ENCODE measurements at places on chromosomes 6 and 20.

GRCh38 chr20:57507477-57507876 lies 17.5 kb downstream of the CTCFL start:
- DNase-seq = no peak

DNA sequence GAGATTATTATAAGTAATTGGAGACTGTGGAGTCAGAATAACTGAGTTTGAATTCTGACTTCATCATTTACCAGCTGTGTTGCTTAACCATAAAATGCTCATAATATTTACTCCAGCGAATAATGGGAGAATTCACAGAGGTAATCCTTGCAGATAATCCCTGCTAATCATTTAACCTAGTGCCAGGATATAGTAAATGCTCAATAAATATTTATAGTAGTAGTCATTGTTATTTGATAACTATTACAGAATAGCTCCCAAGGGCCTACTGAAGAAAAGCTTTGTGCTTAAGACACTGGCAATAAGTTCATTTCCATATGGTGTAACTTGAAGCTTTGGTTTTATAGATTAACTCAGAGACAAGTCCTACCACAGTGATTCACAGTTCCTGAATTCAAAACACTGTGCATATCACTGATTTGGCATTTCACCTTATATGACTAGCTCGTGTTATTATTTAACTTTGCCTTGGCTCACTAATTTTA lies 208.8 kb upstream of the PLCB4 start:
- no peak for DNase-seq

DNA sequence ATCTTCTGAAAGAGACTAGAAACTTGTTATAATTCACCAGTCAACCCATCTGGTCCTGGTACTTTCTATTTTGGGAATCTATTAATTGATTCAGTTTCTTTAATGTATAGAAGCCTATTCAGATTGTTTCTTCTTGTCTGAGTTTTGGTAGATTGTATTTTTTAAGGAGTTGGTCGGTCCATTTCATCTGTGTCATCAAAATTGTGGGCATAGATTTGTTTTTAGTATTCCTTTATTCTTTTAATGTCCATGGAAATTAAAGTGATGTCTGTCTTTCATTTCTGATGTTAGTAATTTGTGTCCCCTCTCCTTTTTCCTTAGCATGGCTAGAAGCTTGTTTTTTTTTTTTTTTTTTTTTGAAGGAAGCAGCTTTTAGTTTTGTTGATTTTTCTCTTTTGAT lies 15.2 kb downstream of the STXBP5 start:
- DNase-seq = no peak

DNA sequence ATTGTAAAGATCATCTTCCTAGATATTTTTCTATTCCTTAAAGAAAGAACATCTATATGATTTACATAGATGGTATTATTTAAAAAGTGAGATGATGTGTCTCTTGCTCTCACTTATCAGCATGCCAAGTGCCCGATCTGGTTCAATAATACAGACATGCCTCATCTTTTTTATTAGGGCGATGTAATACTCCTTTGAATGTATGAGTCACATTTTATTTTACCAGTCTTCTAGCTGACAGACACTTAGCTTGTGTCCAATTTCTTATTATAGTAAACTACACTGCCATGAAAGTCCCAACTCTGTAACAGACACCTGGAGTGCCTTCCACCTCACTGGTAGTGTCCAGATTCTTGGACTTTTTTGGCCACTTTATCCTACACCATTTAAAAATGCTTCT lies 586.6 kb upstream of the BTBD3 start:
- DNase-seq = no peak

DNA sequence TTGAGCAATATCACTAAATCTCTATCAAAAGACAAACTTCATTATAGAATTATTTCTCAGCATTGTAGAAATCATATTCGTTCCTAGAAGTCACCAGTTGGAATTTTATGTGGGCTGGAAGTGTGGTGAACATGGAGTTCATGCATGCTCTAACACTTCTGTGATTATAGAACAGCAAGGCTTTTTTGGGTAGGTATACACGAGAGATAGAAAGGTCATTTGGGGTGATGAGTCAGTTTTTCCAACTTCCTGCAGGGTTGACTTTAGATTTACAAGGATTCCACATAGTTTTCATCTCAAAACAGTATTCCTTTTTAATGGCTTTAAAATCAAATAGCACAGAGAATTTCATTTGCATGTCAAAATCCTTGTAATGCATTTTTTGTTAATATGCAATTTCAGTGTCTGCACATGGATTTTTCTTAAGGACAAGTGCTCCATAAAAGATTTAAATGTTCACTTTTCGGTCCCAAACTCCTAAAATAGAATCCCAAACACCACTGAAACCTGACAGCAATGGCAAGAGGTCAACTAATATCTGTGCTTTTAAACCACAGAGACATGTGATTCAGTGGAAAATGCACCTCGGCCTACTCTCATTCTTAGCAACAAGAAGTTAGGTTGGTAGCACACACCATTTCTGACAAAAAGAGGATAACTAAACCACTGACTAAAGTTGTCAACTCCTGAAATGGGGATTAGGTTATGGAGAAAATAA lies 211.0 kb downstream of the MOXD1 start:
- no peak for DNase-seq

GRCh38 chr6:78526432-78526831 lies 340.9 kb upstream of the IRAK1BP1 start:
- no peak for DNase-seq

DNA sequence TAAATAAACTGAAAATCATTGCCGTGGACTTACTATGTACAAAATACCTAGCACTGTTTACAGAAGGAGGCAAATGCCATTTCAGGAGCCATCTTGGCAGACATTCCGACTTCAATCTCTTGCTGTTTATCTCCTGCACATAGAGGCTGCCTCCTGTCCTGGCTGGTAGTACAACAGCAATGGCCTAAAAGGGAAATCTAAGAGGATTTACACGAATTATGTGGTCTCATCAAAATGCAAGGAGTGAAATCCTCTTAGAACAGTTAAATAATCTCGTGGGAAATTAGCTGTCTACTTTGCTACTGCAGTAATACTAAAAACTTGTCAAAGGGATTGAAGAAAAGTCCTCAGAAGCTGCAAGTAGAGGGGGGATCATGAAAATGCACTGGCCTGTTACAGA lies 82.2 kb upstream of the SLC2A12 start:
- no peak for DNase-seq

DNA sequence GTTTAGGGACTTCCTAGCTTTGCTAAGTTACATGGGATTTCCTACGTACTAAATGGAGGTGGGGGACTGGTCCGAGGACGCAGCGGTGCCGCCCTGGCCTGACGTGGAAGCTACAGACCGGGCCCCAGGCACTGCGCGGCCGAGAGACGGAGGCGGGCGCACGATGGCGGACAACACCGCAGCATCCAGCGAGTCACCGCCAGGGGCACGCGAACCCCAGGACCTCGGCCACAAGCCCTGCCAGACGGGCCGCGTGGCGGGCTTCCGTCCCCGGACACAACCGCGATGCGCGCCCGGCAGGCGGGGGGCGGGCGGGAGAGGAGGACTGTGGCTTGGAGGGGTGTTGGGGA lies 1516.9 kb upstream of the DEFB115 start:
- no peak for DNase-seq

GRCh38 chr6:6008648-6009421 lies 2.1 kb upstream of the NRN1 start:
- no peak for DNase-seq

DNA sequence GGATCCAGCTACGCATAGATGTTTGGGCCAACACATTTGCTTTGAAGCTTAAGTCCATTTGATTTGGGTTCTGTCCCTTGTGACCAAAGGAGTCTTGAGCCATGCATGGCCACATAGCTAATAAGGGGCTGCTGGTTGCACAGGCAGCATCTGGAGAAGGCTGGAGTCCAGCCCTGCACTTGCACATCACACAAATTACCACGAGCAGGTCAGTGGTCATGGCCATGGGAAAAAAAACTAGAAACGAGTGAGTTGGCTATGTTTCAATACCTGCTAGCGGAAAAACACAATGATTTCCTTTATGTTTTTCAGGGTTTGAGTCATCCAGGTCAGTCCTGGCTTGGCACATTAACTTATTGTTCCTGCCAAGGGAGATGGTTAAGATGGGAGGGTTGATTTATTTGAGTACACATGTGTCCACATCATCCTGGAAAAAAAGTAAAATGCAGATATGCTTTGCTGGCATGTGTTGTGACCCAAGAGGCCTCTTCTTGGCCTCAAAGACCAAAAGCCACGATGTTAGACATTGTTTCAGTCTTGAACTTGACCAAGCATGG lies 5.6 kb upstream of the STX16 start:
- no peak for DNase-seq

All from thoracic aorta (tissue), 2 donors.